T47D (cell line): ENCODE measurements at places on chromosomes 16 and 17.

GRCh38 chr16:49601576-49601975 lies 228.0 kb downstream of the C16orf78 start:
- no peak for DNase-seq

DNA sequence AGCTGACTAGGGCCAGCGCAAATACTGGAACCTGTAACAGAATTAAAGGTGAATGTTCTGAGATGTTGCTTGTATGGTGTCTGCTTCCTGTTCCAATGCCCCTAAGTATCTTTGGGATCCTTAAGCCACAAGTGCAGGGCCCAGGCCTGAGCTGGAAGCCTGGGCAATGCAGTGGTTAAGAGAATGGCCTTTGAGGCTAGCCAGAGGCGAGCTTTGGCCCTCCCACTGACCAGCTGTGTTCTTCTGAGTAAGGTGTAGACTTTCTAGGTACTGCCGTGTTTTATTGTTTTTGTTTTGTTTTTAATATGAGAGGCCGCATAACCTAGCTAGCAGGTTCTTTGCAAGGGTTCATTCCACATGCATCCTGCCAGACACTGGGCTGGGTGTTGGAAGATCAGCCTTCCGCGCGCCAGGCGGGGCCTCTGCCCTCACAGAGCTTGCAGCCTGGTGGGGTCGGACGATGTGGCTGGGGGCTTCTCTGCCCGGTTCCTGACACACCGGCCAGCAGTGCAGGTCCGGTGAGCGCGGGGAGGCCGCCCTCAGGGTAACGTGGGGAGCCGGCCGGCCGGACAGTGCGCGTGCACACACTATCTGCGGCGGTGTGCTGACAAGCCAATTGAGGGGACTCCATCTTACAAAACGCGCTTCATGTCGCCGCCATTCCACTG lies 551 bp upstream of the MLX start:
- DNase-seq: no peak

DNA sequence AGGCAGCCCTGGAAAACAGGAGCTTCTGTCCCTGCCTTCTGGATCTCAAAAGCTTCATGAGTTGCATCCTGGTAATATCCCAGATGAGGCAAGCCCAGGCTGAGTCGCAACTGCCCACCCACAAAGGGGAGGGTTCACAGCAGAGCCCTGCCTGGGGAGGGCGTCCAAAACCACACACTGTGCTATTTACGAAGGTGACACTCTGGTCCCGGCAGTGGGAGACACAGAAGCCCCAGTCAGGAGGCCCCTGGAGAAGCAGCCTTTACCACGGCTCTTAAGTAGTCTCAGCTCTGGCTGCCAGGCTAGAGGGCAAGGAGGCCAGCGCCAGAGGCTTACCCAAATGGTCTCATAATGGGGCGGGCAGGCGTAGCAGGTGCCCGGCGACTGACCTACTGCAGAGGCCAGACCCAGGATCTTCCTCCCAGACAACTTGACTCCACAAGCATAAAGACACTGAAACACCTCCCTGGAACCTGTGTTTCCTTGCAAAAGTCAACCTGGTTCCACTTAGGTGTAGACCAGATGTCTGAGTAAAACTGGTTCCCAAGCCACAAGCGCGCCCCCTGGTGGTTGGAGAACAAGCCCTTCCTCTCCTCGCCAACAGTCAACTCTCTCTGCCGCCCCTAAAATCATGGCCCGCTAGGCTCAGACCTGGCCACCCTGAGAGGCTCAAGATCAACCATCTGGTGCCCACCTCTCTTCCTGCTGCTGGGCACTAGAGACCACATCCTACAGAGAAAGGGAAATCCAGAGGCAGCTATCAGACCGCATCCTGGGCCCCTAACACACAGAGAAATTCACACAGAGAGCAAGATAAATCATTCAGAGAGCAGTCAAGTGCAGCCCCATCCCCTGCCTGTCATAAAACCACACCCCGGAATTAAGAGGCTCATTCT lies 5.2 kb downstream of the AXIN2 start:
- DNase-seq: peak; percentile 75

DNA sequence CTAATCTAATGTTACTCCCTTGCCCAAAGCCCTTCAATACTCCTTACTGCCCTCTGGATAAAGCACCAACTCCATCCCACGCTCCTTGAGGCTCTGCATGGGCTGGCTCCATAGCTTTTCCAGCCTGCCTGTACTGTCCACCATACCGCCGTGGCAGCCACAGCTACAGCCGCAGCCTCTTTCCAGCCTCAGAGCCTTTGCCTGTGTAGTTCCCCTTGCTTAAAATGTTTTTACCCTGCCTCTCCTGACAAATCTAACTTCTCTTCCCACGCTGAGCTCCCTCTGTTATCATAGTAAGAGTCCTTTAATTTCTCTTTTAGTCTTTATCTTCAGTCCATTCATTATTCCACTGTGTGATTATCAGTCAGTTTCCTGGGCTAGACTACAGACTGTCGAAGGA lies 22.0 kb downstream of the TEX14 start:
- no peak for DNase-seq

- no peak for DNase-seq
These were observed 19.8 kb downstream of the PAFAH1B1 start for GRCh38 chr17:2613089-2613808.

- DNase-seq: no peak
These were observed 200.0 kb downstream of the NTN1 start for GRCh38 chr17:9221147-9221921.

- no peak for DNase-seq
These were observed at the start of gene ANKFN1 for GRCh38 chr17:56152874-56153602. ANKFN1 (plus strand) TSS chr17:56153475; CDS start chr17:56212668, 59,193 bp downstream.

GRCh38 chr17:6706499-6706898 lies 6.7 kb downstream of the SLC13A5 start:
- no peak for DNase-seq

- DNase-seq: no peak
These were observed 1.5 kb downstream of the SPOP start for GRCh38 chr17:49676276-49676868.

DNA sequence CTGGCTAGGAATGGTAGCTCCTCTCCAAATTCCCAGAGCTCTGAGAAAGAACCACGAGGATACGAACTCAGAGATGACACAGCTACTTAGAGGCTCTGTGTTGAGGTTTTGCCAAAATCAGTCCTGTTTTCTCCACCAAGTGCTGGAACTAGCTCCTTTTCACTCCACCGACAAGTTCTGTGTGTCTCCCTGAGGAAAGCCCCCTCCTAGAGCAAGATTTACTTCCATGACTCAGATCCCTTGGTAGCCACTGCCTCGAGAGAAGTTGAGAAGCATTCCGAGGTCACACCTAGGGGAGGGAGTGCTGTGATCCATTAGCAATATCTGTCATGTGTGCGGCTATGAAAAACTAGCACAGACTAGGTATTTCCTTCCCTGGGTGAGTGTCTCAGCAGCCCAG lies 30.6 kb downstream of the IL21R start:
- DNase-seq: no peak

GRCh38 chr17:15981208-15981607 lies 18.3 kb downstream of the ZSWIM7 start:
- DNase-seq: no peak

GRCh38 chr16:67114793-67115192 lies 5.1 kb downstream of the PHAF1 start:
- DNase-seq: no peak

GRCh38 chr17:58329810-58330537 lies 1.4 kb upstream of the TSPOAP1 start:
- no peak for DNase-seq

- no peak for DNase-seq
These were observed 252.7 kb downstream of the PARN start for GRCh38 chr16:14377326-14377725.

- DNase-seq: no peak
These were observed 26.4 kb downstream of the WNT3 start for GRCh38 chr17:46792071-46792470.

DNA sequence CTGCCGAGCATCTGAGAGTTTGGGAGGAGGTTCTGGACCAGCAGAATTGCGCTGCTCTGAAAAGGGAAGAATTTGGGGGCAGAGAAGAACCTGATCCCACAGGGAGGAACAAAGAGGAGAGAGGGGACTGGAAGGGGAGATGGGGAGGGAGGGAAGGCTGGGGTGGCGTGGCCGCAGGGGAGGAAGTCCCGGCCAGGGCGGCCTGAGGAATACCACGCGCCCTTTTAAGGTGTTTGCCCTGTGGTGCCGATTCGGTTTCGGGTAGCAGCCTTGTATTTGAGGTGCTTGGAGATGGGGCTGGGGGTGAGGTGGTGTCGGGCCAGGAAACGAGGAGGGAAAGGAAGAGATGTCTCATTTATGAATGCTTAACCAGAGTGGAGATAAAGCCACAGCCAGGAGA lies 51.3 kb downstream of the AKAP1 start:
- DNase-seq: no peak

DNA sequence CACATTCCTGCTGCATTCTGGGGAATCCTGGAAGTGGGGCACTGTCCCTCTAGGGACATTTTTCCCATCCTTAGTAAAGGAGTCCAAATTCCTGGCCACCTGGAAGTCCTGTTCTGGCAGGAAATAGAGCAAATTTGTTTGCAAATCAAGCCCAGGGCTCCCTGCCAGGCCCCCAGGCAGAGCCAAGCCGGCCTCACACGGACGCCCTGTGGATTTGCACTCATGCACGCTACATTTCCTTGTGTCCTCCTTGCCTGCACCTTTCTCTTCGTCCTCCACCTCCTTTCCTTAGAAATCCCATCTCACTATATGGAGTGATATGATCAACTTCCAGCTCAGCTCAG lies 7.0 kb upstream of the CALB2 start:
- peak; percentile 81 for DNase-seq

- DNase-seq: no peak
These were observed 99.2 kb downstream of the GOSR1 start for GRCh38 chr17:30576326-30576861.

DNA sequence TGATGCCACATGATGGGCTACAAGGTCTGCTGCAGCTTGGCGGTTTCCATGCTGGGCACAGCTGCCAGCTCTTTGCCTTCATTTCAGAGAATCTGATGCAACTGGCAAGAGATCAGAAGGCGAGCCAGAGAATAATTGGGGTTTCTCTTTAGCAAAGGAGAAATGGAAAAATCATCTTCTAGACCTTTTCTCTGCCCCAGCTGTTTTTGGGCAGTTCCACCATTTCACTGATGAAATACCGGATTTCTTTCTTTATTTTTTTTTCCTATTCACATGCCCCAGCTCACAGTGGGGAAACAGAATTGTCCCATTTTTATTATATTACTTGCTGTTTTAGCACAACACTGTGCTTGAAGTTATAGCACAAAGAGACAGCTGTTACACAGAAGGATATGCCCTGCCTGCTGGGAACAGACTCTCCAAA lies 439.3 kb upstream of the GOT2 start:
- no peak for DNase-seq

DNA sequence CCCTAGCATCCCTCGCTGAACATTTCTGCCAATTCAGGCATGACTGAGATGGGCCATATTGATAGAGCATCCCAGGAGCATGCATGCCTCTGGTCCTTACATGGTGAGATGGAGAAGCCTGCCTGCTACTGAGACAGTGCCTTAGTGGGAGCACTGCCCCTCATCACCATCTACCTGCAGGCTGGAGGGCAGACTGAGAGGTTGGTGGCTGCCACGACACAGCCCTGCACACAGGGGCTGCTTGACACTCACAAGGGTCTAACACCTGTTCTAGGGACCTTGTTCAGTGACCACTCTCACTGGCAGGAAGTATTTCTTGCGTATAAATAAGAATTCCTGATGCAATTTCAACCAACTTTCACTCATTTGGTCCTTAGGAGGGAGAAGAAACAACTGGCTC lies 34.0 kb downstream of the WIPI1 start:
- no peak for DNase-seq

DNA sequence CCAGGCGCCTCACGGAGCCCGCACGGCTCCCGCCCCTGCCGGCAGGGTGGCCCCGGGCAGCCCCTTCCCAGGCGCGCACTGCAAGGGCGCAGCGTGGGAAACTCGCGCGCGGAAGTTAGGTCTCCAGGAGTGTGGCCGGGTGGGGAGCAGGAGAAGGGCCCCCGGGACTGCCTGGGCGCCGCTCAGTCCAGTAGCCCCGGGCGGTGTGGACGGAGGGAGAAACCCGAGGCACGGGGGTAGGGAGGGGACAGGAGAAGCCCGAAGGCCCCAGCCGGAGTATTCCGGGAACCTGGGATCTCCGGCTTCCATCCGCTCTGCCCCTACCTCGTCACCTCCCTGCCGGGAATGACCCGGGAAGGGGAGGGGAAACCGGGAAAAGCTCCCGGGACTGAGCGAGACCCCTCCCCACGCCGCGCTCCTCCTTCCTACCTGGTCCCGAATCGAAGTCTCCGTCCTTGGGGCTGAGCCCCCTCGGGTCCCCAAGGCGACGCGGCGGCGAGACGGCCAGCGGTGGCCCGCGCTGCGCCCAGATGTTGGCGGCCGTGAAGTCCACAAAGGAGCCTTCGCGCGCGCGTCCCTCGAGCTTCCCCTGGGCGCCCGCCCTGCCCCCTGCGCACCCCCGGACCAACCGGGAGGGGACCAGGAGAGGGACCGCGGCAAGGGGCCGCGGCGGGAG lies 418 bp downstream of the SOCS3 start:
- DNase-seq: peak; percentile 35

DNA sequence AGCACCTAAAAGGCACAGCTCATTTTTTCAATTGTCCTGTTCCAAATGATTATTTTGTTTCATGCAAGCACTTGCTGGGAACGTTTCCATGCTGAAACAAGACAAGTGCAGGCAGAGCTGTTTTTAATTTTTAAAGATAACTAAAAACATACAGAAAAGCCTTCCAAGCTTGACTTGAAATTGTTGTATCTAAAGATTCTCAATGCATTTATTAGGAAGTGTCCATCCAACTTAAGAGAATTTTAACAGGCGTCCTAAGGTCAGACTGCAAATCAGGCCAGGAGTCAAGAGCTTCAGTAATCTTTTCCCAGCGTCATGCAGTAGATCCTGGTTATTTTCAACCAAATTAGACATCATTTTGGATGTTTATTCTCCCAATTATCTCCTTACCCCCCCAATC lies 702.8 kb downstream of the KCNJ2 start:
- DNase-seq: no peak

DNA sequence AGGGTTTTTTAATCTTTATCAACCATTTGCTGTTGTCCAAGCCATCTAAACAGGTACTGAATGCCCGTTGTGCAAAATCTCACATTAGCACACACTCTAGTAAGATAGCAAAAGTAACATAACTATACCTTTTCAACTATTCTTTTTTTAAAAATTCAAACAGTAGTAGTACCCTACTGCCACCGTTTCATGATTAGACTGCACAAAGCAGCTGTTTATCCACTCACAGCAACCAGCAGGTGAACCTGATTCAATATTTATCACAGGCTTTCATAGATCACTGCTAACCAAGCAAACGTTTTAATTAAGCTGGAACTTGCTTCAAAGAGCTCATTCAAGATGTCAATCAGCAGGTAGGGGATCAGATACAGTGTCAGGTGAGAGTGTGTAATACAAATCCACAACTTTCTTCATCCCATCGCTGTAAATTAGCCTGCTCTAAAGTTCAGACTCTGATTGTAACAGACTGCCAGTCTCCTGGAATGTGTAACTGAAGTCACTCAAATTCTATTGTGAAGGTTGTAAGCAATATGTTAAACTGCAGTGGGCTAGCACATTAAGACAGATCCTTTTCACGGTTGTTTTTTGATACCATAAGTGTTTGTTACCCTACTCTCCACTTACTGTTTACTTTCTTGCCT lies 47.3 kb downstream of the BRIP1 start:
- DNase-seq: no peak

GRCh38 chr16:5578980-5579379 lies 481.4 kb upstream of the EEF2KMT start:
- DNase-seq: no peak

- DNase-seq: no peak
These were observed 733 bp downstream of the CHRNB1 start for GRCh38 chr17:7445619-7445968.
